ENCODE measurements at places on chromosomes 12 and 14.

- DNase-seq, result no peak
Measured at GRCh38 chr12:124828264-124829007, 35.2 kb downstream of the SCARB1 start.

GRCh38 chr14:44405011-44405486 is 102.0 kb downstream of the FSCB start:
- no peak for DNase-seq

DNA sequence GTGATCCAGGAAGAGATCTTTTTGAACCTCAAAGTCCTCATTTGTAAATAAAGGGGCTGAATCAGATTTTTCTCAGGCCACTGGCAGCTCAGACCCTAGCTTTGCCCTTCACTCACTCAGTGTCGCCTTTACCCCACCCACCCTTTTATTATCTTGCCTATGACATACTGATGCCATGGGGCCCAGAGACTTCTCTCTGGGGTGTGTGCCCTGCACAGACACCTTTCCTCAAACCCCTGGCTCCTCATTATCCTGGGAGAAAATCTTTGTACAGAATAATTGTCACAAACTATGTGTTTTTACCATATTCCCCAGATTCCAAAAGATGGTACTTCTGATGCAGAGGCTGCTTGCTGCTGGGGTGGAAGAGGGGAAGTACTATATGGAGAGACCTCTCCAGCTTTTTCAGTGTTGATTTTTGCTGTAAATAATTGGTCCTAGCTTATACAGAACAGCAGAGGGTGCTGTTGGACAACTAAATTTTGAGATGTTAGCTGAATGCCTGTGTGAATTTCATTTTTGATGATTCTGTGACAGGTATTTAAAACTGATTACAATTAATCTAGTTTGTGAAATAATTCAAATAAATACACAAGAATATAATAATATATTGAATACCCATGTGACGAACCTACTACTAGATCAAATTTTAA is 53.9 kb upstream of the DCD start:
- DNase-seq, result peak; percentile 67

- no peak for DNase-seq
Measured at GRCh38 chr14:70022771-70023445, 143.7 kb downstream of the SMOC1 start.

GRCh38 chr14:27642251-27642866 is 1044.5 kb upstream of the NOVA1 start:
- DNase-seq, result no peak

DNA sequence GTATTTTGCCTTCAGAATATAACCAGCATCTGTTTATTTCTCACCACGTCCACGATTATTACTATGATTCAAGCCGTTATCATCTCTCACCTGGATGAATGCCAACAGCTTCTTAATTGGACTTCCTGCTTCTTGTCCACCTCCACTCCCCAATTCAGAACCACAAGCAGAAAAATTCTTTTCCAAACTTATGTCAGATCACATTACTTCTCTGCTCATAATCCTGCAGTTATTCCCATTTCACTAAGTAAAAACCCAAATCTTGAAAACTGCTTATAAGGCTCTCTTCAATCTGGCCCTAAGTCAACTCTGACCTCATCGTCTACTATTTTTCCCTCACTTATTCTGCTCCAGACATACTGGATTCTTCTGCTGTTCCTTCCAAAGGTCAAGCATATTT is 2.0 kb downstream of the CRY1 start:
- no peak for DNase-seq

GRCh38 chr14:35368583-35369392 is 35.8 kb downstream of the NFKBIA start:
- no peak for DNase-seq

DNA sequence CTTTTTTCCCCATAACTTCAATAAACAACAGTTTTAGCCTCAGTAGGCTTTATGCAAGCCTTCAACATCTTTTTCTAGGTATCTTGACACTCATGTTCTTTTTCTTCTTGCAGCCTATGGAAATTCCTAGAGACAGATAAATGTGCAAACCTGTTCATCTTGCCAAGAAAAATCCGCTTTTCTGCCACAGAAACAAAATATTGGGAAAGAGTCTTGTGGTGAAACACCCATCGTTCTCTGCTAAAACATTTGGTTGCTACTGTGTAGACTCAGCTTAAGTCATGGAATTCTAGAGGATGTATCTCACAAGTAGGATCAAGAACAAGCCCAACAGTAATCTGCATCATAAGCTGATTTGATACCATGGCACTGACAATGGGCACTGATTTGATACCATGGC is 295.9 kb downstream of the ZFP36L1 start:
- no peak for DNase-seq

DNA sequence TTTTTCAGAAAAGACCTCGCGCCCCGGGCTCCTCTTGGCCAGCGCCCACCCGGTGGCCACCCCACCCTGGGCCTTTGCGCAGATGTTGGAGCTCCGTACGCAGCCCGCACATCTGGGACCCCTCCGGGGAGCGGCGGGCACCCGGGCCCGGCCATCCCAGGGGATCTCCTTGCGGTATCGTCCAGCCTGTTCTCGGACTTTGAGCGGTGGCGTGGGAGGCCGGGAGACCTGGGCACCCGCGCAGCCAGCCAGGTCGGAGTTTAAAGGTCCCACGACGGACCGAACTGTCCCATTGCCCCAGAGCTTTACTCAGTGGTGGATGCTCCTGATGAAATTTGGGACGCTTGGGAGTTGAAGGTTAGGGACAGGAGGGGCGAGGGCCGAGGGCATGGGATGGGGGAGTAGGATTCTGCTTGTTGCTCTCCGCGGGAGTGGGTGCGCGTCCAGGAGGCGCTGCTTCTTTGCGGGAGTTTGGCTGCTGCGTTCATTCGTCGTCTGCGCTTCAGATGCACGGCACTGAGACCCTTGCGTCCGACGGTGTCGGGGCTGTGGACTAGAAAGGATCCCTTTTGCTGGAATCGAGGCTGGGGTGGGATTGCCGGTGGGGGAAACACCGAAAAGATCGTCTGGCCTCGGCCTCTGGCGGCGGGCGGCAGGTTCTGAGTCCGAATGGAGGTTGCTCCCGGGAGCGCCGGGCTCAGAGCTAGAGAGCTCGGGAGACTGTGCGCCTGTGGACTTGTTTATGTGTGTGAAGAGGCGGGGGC is 1.4 kb downstream of the NTF3 start:
- DNase-seq, result no peak

DNA sequence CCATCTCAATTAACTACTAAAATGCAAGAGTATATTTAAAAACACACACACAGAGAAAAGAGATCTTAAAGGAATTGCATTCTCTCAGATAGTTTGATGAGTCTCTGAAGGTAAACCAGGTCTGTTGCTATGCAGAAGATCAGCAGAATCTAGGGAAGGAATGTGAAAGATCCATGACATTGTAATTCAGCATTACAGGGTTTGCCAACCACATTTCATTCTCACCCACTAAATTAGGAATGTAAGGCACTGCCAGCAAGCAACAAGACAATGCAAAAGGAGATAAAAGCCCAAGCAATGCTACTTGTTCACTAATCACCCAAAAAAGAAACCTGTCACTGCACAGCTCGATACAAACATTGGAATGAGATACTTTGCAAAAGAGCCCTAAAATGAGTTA is 106.3 kb downstream of the LRIG3 start:
- no peak for DNase-seq

DNA sequence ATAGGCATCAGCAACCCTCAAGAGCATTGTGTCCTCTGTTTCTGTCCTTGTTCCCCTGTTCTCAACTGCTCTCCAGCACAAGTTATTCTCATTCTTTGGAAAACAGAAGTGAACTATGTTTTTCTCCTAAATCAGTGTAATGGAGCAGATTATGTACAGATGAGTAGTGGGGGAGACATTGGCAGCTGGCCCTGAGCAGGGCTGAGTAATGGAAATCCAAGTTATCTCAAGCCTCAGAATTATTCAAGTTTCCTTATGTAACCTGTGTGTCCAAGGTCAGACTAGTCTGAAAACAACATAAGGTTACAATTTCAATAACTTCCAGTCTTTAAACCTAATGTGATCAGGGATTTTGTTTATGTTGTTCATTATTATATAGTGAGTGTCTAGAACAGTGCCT is 116.1 kb upstream of the FUT8 start:
- no peak for DNase-seq

Data from CD4-positive, alpha-beta T cell treated with Interleukin-10 for 1 hour (primary cell).